ENCODE measurements at places on chromosomes 4 and X.

DNA sequence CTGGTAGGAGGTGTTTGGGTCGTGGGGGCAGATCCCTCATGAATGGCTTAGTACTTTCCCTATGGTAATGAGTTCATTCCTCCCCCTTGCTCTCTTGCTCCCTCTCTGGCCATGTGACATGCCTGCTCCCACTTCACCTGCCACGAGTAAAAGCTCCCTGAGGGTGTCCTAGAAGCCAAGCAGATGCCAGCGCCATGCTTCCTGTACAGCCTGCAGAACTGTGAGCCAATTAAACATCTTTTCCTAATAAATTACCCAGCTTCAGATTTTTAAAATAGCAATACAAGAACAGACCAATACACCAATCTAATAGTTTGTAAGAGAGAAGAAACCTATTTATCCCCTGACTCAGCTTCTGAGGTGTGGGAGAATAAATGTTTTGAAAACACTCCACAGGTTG, 60.5 kb downstream of the FGFBP1 start:
- no peak for DNase-seq

DNA sequence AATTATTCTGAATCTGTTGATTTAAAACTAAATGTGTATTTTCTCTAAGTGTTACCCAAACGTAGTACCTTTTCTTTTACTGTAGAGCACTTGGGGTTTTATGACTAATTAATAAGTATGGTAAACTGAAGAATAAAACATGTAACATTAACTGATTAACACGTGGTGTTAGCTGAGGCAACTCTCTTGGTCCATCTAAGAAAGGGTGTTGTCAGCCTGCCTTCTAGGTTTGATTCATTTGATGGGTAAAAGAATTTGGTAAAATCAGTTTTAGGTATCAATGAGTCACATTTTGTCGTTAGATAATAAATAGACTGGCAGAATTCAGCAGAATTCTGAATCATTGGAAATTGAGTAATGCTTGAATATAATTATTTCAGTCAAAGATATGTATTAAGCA, 99.7 kb downstream of the AFF1 start:
- DNase-seq: no peak

- no peak for DNase-seq
Measured at GRCh38 chr4:39427520-39428114, 20.9 kb downstream of the KLB start.

DNA sequence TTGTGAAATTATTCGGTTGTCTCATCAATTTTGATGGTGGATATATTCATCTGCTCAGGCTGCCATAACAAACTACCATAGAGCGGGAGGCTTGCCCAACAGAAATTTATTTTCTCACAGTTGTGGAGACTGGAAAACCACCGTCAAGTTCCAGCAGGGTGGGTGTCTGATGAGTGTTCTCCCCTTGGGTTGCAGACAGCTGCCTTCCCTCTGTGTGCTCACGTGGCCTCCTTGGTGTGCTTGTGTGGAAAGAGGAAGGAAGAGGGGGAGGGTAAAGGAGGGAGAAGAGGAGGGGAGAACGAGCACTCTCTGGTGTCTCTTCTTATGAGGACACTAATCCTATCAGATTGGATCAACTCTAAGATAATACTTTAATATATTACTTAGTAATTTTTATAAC, 123.8 kb upstream of the TEX13D start:
- DNase-seq: no peak

DNA sequence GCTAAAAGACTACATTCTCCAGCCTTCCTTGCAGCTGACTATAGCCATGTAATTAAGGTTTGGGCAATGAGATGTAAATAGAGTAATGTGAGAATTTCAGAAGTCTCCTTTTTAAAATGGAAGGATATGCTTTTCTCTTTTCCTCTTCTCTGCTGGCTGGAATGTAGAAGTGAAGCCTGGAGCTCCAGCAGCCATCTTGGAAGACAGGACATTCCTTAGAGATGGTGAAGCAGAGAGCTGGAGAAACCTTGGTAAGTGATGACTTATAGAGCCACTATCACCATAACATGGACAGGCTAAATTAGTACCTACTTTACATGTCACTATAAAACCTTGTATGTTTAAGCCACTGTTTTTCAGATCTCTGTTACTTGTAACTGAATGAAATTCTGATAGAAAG, 48.0 kb downstream of the RASL11B start:
- DNase-seq: no peak

GRCh38 chrX:3046253-3047240, 5.3 kb downstream of the ARSF start:
- no peak for DNase-seq

DNA sequence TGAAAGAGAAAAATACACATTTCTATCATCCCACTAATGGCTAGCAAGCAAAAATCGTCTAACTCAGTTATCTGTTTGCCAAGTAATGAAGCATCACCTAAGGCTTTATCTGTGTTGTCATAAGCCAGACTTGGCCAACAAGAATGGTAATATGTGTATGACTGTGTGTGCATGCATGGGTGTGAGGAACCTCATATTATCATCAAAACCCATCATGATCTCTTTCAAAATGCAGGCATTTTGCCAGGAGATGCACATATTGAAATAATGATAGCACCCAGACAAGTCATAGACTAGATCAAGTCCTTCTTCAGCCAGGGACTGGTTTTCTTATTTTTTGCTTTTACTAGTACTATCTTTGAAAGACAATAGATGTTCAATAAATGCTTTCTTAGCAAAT, 172.5 kb upstream of the FMR1 start:
- DNase-seq: no peak

DNA sequence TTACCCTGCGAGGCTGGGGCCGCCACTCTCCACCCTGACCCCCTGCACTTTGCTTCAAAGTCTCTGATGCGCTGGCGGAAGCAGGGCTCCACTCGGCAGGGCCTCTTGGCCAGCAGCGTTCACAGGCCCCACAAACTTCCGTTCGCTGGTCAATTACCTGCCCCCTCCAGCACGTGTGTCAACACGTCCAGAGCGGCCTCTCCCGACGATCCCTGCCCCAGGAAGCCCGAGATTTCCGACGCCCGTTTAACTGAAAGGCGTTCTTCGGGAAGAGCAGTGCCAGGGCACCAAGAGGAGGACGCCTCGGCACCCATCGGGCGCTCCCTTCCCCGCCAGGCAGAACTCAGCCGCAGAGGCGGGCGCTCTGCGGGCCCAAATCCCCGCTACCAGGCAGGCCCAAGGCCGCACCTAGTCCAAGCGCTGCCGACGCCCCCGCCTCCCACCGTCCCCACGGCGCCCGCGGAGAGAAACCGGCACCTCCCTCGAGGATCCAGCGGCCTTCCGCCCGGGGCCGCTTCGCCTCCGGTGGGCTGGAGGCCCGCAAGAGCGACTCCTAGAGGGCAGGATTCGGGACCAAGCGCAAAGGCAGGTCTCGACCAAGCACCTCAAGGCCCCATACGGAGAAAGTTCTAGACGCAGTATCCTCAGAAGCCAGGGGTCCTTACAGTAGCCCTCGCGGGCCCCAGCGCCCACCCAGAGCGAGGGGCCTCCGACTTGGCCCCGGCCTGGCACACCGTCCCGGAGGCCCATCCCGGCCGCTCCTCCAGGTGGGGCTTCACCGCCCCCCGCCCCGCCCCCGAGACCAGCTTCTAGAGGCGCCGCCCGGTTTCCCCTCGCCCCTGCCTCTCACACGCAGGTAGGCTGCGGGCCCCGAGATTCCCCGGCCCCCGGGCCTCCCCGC, 586 bp downstream of the BCAP31 start:
- peak; percentile 67 for DNase-seq

- DNase-seq: no peak
Measured at GRCh38 chr4:139647184-139647583, 18.4 kb upstream of the MGST2 start.

- no peak for DNase-seq
Measured at GRCh38 chrX:68938244-68939004, 109.6 kb downstream of the EFNB1 start.

GRCh38 chr4:119478446-119479179, 150.0 kb downstream of the PDE5A start:
- no peak for DNase-seq

DNA sequence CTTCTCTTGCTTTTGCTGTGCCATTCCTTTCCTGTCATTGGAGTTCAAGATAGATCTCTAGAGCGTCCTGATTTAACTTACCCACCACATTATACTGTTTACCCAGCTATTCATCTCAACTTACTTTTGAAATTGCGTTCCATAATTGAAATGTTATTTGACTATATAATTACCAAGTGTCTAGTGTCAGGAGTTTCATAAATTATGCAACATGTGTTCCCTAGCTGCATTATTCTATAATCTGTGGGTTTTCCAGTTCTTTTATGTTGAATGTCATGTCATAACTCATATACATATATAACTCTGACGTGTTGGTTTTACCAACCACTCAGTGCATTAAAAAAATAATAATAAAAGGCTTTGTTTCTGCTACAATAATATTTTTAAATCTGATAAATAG, 285.9 kb upstream of the ARSJ start:
- no peak for DNase-seq

- DNase-seq: no peak
Measured at GRCh38 chrX:121823406-121823805, 776.0 kb downstream of the GLUD2 start.

DNA sequence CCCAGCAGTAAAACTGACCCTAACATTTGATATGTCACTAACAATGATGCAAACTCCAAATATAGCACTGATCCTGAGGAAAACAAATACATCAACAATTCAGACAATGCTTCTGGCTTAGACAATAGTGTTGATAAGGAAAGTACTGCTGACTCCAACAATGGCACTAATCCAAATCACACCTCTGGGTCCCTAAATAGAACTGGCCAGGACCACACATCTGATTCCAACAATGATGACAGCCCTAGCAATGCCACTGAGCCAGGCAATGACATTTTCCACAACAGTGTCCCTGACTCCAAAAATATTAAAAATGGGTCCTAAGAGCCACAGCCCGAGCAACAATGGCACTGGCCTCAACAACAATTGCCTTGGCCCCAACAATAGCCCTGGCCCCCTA, 243.1 kb upstream of the APOOL start:
- no peak for DNase-seq

DNA sequence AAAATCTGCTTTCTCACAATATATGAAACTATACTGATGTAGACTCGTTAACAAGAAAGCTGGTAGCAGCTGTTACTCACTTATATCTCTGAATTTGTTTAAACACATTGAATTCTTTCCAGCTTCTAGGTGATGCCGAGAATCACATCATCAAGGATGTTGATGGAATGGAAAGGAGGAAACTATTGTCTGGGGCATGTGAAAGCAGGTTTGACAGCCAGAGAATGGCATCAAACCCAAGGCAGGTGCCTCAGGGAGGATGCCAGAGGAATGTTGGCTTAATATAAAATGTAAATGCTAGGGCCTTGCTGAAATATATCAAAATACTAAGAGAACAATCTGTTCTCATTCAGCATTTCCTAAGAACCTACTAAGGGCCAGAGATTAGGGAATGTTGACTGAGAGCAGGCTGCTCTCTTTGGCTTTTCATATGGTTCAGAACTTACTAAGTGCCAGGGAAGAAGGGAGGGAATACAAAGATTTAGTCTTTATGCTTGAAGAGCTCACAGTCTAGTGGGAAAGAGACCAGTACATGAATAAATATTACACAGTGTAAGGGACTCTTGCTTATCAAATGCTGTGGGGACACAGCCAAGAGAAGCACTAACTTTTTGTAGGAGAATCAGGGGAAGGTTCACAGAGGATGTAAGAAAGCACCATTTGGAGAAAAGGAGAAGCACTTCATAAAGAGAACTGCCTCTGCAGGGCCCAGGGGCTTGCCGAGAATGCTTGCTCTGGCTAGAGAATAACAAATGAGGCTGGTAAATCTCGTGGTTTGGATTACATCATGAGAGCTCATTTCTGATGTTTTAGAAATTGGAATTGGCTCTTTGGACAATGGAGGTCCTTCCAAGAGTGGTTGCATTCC, 14.7 kb downstream of the SLIT2 start:
- DNase-seq: no peak

DNA sequence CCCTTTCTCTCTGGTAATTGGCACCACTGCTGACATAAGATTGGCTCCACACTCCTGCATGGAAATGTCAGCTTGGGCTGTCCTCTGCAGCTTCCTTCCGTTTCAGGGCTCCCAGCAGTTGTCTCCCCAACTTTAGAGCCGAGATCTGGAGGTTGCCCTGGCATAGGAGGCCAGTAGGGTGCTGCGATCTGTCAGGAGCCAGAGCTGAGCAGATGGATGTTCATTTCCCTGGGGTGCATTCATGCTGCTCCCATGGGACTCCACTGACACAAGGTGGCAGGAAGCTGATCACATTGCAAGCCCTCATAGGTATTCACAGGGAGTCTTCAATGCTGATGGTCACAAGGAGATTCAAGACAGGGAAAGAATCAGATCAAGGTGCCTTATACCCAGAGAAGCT, 116.6 kb upstream of the RAI2 start:
- DNase-seq: no peak

DNA sequence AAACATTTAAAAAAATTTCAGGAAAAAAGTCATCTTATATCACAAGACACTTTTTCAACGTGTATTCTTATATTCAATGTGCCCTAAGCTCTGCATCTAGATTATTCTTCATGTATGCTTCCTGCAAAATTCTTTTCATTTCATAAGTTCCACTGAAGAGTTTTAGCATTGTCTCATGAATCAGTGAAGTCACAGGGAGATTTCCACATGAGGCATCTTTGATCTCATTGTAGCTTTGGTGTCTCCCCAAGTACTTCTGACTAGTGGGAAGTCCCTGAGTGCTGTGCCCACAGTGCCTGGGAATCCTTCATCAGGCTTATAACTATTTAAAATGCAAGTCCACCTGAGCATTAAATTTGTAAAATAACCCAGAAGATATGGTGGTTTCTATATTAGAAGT, 123.8 kb downstream of the MAD2L1 start:
- DNase-seq: no peak

DNA sequence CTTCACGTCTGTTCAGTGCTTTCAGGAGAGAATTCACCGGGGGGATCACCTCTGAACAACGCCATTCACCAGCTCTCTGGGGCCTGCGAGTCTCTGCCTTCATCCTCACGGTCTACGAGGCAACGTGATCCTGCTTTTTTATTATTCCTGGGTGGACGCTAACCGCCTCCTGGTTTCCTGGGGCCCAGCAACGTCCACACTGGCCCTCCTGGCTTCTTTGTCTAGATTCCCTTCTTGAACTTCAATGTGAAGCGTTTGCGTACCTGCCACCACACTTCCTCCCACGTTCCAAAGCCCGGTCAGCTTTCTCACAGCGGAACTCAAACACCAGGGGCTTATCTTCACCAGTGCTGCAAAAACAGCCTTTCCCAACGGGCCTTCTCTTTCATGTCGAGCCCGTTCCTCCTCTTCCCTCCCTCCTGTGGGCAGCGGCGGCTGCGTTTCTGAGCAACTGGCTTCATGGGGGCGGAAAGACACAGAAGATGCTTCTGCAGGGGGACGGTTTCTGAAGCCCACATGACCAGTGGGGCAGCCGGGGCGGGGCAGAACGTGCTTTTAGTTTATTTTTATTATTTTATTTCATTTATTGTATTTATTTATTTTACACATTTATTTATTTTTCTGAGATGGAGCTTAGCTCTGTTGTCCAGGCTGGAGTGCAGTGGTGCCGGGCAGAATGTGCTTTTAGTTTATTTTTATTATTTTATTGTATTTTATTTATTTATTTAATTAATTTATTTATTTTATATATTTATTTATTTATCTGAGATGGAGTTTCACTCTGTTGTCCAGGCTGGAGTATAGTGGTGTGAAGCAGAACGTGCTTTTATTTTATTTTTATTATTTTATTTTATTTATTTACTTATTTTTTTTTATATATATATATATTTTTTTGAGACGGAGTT, 64.6 kb downstream of the CRLF2 start:
- no peak for DNase-seq
